ENCODE measurements at places on chromosomes 5 and 9.

- DNase-seq = no peak
Measured at GRCh38 chr9:83523684-83524083, 14.5 kb downstream of the FRMD3 start.

DNA sequence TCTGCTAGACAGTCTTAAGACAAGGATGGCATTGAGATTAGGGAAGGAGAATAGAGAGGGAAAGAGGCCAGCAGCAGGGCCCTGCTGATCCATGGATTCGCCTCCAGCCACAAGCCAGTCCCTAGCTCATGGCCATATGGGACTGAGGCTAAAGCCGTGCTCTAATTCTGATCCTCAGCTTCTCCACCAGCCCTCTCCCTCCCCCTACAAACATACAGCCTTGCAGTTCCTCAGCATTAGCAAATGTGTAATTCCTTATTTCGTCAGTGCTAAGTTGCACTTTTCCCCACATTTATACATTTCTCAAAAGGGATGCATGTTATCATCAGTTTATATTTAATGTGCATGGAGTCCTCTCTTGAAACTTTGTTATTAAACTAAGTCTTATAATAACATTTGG is 34.8 kb downstream of the ZNF462 start:
- no peak for DNase-seq

- no peak for DNase-seq
Measured at GRCh38 chr5:142636093-142636492, 49.8 kb downstream of the FGF1 start.

GRCh38 chr9:129803676-129804060 is 684 bp downstream of the TOR1B start:
- no peak for DNase-seq

GRCh38 chr9:134167530-134167931 is 3.2 kb upstream of the RNU6ATAC start:
- DNase-seq = no peak

- DNase-seq = no peak
Measured at GRCh38 chr9:89695441-89695891, 90.7 kb downstream of the GADD45G start.

- DNase-seq = no peak
Measured at GRCh38 chr9:136855461-136856078, 3.4 kb downstream of the MAMDC4 start.

- DNase-seq = no peak
Measured at GRCh38 chr5:172904643-172905345, 54.4 kb upstream of the RPL26L1 start.

DNA sequence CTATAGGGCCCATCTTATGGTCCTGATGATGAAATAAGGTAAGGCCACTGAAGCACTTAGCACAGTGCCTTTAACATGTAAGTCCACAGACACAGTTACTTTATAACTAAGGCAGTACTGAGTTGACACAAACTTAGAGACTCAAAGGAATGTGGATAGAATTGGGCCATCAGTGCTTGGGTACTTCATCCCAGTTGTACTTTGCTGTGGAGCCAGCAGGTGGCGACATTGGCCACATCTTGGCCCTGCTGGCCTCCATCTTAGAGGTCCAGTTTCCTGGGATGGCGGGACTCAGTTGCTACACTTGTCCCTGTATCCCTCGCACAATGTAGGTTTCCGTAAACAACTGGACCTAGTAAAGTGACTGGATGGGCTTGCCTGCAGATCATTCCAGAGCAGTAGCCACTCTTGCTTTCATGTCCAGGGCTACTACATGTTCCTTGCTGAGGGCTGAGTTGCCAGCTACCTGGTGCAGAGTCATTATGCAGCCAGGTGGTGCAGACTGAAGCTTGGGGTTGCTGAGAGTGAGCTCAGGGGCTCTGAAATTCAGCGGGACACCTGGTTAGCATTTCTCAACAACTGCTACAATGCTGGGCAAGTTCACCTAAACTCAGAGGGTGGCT is 10.6 kb downstream of the MTAP start:
- peak; percentile 58 for DNase-seq
